AG09309 (cell line): ENCODE measurements at places on chromosomes 1 and 21.

- DNase-seq: no peak
Measured at GRCh38 chr1:241985787-241986186, 13.1 kb downstream of the MAP1LC3C start.

- DNase-seq: no peak
Measured at GRCh38 chr1:80896781-80897356, 903.9 kb upstream of the ADGRL2 start.

GRCh38 chr1:72462186-72462905 lies 180.0 kb upstream of the NEGR1 start:
- peak; percentile 45 for DNase-seq

DNA sequence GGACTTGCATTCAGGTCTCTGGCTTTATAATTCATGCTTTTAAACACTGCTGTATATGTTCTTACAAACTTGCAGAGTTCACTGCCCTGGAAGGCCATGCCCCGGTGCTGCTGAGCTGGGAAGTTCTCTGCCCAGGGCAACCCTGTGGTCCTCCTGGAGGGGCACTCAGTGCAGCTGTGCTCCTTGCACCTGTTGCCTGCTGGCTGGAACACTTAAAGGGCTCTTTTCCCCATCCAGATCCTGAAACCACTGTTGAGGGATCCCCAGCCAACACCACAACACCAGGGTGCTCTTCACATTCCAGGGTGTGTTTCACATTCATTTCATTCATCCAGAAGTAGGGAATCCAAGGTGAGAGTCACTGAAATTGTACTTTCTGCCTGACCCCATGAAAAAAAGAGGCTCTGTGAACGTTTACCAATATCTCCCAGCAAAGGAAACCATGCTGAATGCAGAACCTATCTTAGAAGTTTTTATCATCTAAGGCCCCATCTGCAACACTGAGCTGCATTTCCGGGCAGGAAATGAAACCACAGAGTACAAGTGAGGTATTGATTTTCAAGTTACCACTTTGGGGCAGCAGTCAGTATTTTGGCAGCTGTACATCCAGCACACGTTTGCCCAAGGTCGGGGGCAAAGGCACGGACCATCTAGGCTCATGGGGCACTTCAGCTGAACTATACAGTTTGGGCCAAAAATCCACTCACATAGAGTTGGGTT lies 16.4 kb upstream of the KIAA0040 start:
- DNase-seq: no peak

- DNase-seq: no peak
Measured at GRCh38 chr1:211521102-211521815, 29.3 kb upstream of the RD3 start.

DNA sequence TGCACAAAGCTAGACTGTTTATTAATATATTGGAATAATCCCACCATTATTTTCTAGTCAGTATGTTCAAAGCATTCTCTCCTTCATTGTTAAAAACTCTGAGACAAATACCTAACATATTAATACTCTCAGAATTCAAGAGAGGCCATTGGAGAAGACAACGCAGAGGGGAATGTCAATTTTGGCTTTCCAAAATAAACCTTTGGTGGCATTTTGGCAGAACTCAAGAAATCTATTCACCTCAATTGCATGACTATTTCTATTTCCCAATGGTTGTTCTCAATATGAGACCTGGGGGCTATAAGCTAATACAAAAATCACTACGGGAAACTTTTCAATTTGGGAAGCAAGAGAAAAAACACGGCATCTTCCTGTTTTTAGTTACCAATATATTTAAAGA lies 58.5 kb downstream of the RUSC1 start:
- DNase-seq: no peak

DNA sequence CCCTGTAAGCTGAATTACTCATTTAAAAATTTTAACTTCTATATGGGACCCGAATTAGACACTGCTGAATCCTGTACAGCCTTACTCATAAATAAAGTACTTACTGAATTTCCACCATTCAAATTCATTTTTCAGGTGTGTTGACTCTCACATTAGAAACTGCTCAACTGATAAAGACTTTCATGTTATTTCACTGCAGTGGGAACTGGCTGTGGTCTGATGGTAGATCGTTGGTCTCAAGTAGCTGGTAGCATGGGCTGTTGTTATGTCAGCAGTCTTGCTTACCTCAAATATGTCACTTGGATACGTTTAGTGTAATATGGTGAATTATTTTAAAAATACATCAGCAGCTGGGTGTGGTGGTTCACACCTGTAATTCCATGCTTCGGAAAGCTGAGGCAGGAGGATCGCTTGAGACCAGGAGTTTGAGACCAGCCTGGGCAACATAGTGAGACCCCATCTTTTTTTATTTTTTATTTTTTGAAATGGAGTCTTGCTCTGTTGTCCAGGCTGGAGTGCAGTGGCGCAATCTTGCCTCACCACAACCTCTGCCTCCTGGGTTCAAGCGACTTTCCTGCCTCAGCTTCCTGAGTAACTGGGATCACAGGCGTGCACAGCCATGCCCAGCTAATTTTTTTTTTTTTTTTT lies 10.4 kb downstream of the DEGS1 start:
- DNase-seq: no peak

GRCh38 chr1:222829868-222830267 lies 15.0 kb downstream of the DISP1 start:
- peak; percentile 31 for DNase-seq

DNA sequence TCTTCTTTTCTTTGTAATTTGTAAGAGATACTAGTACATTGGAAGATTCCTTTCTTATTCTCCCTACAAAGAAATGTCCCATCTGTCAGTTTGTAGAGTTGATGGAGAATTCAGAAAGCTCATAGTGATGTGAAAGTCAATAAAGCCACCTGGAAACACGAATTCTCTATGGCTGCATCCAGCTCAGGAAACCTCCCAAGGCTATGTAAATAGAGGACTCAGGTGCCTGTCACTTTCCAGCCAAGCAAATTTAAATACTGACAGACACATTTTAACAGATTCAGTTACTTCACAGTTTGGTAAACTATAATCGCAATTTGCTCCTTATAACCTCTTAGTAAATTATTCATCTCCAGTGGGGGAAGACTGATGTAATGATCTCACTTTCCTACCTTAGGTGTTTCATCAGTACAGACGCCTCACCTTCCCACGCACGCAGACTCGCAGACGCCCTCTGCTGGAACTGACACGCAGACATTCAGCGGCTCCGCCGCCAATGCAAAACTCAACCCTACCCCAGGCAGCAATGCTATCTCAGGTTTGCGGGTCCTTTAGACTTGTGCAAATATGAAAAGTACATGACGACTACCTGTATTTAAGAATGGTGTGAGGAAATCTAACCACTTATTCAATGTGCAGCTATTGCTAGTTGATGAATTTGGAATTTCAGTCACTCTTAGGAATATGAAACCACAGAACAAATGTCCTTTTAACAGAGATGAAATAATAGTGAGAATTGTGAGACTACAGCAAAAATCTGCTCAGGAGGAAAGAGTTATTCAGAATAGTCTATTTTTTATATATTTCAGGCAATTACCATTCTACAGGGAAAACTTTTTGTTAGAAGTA lies 60.6 kb downstream of the PTPRC start:
- DNase-seq: no peak

- DNase-seq: no peak
Measured at GRCh38 chr21:32389337-32390015, 3.3 kb downstream of the URB1 start.

- DNase-seq: no peak
Measured at GRCh38 chr21:29431680-29432079, 133.0 kb downstream of the BACH1 start.

- no peak for DNase-seq
Measured at GRCh38 chr1:29388884-29389283, 152.6 kb downstream of the PTPRU start.

GRCh38 chr1:151905070-151905442 lies 4.3 kb downstream of the THEM4 start:
- DNase-seq: no peak

GRCh38 chr1:234885601-234886000 lies 243.0 kb downstream of the TOMM20 start:
- DNase-seq: no peak

GRCh38 chr1:35856964-35857363 lies 26.0 kb upstream of the AGO1 start:
- DNase-seq: no peak

GRCh38 chr1:176949033-176949662 lies 215.4 kb downstream of the ASTN1 start:
- DNase-seq: no peak

DNA sequence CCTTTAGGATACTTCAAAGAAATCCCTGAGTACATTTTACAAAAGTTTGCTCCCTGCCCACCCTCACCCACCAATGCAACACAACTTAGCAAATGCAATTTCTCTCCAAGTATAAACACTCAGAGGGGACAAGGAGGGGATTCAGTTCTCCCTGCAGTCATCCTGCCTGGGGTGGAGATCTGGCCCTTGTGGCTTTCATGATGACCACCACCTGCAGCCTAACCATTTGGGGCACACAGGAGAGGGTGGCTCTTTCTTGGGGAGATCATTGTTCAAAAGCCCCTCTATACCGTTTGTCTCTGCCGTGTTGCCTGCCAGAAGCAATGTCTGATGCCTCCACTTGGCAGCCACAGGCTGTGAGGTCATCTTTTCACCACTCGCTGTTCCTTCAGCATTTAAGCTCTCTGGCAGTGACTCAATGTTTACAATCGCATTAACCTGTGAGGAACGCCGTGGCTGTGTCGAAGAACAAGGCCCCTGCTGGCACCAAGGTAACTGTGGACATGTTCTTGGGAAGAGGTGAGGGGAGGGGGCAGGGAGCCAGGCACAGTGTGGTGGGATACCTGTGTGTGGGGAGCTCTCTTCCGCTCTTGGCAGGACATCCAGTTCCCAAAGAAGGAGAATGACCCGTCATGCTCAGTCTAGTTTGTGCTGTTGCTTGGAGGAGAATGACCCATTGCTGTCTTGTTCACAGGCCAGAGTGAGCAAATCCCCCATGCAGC lies 103.9 kb upstream of the DUSP10 start:
- no peak for DNase-seq

- no peak for DNase-seq
Measured at GRCh38 chr1:26237230-26237966, 3.4 kb downstream of the CEP85 start.

DNA sequence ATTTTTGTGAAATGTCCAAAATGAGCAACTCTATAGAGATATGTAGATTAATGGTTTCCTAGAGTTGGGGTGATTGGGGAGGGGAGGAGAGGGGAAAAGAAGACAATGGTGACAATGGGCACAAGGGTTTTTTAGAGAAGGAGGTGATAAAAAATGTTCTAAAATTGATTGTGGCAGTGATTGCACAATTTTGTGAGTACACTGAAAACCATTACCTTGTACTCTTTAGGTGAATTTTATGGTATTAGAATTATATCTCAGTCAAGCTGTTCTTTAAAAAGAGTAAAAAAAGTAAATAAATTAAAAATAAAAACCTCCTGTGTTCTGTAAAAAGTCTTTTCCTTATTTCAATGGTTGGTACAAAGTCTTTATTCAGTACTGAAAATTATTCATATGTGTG lies 330.2 kb downstream of the PTBP2 start:
- no peak for DNase-seq
